ENCODE measurements at places on chromosomes 1 and 21.

- peak; percentile 22 for DNase-seq
Observed at GRCh38 chr1:186813420-186813819, 15.3 kb upstream of the PLA2G4A start.

DNA sequence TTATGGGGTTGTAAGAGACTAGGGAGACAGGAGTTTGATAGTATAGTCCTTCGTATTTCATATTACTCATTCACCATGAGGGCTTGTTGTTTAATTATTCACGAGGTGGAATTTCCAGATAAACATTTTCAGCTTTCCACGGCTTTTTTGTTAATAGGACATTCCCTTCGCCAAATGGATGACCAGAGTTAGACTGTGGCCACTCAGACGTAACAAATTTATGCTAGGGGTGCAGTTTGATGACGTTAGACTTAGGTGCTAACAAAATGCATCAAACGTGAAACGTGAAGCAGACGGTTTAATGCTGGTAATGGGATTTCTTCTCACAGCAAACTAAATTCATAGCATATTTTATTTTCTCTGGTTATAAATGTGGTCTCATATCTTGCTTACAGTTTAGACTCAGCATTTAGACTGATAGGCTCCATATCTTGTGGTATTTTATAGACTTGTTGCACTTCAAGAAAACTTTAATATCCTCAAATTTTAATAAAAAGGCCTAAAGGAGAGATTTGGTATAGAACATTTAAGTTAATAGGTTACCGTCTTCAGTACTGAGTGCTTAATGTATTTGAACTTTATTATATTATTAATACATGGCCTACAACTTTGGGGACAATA lies 2.3 kb downstream of the DHX9 start:
- DNase-seq, result no peak

DNA sequence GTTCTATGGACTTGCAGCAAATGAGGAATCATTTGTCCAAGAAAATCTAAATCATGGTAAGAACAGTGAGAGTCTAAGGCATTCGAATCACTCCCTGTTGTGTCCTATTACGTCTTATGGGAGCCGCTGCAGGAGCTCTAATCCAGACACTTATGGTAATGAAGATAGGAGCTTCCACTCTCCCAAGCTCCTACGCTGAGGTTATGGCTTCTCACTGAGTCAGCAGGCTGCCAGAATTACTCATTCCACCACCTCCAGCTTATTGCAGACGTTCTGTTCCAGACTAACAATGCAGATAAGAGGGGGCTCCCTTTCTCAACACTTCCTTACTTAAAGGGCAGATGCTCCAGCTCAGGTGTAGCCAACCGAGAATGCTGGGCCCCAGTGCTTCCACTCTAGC lies 212.6 kb downstream of the GREM2 start:
- peak; percentile 93 for DNase-seq

- no peak for DNase-seq
Observed at GRCh38 chr1:38609166-38610025, 250.2 kb downstream of the RRAGC start.
